Renal pelvis (tissue), 12 donors: ENCODE measurements at places on chromosomes 7 and 10. TPM values are rescaled to one million over a fixed set of nuclear protein-coding genes. Genes with fewer than 3 reads are reported as not detected.

Gene NME8
- 0.53 TPM for polyA plus RNA-seq

- DNase-seq, result peak; percentile 43
These were observed at the start of gene KCP for GRCh38 chr7:128910569-128910945. TSS of gene KCP (minus strand) at chr7:128910709. CDS start at chr7:128910676, 33 bp downstream.

Gene GPR158
- 0.52 TPM for polyA plus RNA-seq

- DNase-seq, result no peak
These were observed 15.1 kb downstream of the CACNB2 start for GRCh38 chr10:18155321-18155720.

DNA sequence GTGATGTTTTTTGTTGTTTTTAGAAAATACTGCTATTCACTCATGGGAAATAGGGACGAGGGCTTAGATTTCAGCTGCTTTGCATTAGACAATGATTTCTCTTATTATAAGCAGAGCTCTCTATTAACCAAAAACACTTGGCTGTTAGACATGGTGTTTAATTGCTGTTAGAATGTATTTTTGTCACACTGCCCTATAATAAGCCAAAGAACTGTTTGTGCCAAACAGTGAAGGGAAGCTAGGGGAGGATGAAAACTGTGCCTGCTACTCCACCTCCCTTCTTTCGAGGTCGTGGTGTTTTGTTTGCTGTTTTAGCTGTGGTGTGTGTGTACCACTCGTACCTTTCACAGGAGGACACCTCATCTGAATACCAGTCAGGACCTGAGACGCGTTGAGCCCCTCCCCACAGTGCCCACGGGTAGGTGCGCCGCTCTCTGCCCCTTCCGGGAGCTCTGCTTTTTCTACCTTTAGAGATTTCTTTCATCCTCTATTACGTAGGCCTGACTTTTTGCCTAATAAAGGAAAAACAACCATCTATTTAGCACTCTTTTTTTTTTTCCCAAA, 57.9 kb downstream of the CUX1 start:
- no peak for DNase-seq

GRCh38 chr10:11106621-11107374, 89.1 kb downstream of the CELF2 start:
- DNase-seq, result no peak

DNA sequence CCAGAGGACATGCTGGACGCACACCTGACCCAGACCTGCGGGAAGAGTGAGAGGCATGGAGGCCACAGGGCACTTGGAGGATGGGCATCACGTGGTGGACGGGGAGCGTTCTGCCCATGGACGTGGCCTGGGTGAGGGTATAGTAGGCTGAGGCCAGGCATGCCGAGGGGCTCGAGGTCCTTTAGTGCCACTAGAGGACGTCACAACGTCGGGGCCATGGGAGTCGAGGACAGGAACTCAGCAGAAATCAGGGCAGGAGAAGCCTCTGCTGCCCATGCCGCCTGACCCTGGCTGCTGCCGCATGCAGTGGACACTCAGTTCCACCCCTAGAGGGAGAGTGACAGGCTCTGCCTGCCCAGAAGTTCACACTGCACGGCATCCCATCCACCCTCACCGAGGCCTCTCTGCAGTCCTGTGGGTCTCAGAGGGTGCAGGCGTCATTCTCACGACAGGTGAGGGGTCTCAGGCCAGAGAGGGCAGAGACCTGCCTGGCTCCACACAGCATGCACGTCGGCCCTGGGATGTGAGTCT, 198.7 kb downstream of the ADARB2 start:
- DNase-seq, result no peak

DNA sequence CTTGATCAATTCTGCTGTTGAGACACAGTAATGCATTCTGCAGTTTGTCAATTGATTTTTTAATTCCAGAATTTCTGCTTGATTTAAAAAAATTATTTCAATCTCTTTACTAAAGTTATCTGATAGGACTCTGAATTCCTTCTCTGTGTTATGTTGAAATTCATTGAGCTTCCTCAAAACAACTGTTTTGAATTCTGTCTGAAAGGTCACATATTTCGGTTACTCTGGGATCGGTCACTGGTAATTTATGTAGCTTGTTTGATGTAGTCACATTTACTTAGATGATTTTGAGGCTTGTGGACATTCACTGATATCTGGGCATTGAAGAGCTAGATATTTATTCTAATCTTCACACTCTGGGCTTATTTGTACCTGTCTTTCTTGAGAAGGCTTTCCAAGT, 67.2 kb upstream of the NME8 start:
- DNase-seq, result no peak

GRCh38 chr7:24572393-24572996, 757 bp upstream of the PALS2 start:
- DNase-seq, result peak; percentile 47

DNA sequence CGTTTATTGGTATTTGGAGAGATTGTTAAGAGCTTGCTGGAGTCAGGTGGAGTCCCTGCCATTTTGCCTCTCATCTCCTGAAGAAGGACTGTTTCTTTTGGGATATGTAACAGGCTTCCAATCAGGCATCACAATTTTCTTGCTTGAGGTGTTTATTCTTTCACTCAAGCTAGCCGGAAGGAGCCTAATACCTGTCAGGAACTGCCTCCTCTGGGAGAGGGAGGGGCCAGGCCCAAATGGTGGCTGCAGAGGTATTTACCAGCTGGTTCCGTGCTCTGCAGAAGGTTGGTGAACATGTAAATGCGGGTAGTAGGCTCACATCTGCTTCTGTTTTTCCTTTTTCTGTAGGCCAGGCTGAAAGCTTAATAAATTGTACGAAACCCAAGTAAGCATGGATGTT, 114.0 kb downstream of the TCF7L2 start:
- no peak for DNase-seq

Gene DDC
- 73.4 TPM for polyA plus RNA-seq

DNA sequence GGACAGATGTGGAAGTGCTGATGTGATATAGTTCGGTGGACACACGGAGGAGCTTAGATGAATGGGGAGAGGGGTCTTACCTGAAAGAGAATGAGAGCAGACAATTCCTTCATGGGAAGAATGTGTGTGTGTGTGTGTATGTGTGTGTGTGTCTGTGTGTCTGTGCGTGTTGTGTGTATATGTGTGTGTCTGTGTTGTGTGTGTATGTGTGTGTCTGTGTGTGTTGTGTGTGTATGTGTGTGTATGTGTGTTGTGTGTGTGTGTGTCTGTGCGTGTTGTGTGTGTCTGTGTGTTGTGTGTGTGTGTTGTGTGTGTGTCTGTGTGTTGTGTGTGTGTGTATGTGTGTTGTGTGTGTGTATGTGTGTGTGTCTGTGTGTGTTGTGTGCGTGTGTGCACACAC, 104.2 kb downstream of the FAM204A start:
- DNase-seq, result no peak

- peak; percentile 4 for DNase-seq
These were observed 3.2 kb upstream of the MRPS24 start for GRCh38 chr7:43872406-43873110.

Gene KRIT1
- polyA plus RNA-seq, result 55.8 TPM

GRCh38 chr10:97444212-97444611, 1.6 kb downstream of the EXOSC1 start:
- no peak for DNase-seq

- DNase-seq, result peak; percentile 84
These were observed 15.8 kb upstream of the DNMBP start for GRCh38 chr10:100025576-100025975.
